ENCODE measurements at places on chromosomes 11 and 22.

DNA sequence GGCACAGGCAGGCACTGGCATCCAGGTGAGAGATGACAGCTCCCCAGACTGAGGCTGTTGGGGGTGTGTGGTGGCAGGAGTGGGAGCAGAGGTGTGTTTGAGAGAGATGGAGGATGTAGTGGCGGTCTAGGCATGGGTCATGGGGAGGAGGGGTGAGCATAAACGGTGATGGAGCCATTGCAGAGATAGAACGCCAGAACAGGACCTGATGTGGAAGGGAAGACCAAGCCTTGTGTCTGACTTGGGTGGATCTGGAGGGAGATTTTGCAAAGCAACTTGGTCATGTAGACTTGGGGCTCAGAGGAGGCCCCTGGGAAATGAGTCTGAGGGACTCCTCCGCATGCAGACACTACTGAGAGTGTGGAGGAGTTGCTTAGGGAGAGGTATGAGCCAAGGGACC, 50.0 kb upstream of the CLDN5 start:
- DNase-seq: no peak

DNA sequence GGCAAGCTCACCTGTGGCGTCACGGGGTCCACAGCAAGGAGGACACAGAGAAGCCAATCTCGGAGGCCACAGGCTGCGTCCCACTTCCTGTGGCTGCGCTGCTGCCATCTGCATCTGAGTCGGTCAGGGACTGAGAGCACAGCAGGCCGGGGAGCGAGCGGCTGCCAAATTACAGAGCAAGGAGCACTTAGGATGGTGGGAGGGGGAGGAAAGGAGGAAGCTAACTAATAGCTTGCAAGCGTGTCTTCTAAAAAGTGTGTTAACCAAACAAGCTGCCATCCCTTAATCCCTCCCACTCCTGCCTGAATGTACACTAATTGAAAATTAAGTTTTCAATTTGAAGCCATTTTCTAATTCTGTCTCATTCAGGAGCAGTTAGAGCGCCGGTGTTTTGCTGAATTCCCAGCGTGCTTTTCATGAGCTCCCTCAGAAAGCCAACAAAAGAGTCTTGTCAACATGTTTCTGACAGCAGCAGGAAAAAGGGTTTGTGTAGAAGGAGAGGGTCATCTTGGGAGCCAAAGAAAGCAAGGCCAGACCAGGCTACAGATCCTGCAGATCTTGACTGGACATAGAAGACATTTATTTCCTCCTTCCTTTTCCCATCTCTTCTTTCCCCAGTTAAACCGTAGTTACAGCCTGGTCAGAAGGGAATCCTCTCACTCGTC, 42.4 kb upstream of the API5 start:
- peak; percentile 39 for DNase-seq

DNA sequence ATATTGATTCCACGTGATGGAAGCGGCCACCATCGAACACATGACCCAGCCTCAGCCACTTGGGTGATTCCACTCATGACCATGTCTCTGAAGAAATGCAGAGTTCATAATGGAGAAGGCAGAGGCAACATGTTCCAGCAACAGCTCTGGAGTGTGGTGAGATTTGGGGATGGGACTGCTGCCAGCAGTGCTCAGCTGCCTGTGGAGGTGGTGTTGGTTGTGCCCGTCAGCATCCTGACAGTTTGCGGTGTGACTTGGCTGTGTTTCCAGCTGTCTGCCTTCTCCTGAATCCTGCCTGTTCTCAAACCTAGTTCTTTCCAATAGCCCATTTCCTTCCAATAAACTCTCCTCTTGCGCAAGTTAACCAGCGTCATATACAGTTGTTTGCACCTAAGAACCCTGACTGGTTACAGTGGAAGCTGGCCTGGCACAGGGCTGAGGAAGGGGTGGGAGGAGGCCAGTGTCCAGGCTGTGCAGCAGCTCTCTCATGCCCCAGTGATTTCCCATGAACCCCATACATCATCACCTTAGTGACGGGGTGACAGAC, 22.0 kb upstream of the OR8B8 start:
- no peak for DNase-seq

- no peak for DNase-seq
Measured at GRCh38 chr11:114260483-114260882, 35.7 kb upstream of the NNMT start.

DNA sequence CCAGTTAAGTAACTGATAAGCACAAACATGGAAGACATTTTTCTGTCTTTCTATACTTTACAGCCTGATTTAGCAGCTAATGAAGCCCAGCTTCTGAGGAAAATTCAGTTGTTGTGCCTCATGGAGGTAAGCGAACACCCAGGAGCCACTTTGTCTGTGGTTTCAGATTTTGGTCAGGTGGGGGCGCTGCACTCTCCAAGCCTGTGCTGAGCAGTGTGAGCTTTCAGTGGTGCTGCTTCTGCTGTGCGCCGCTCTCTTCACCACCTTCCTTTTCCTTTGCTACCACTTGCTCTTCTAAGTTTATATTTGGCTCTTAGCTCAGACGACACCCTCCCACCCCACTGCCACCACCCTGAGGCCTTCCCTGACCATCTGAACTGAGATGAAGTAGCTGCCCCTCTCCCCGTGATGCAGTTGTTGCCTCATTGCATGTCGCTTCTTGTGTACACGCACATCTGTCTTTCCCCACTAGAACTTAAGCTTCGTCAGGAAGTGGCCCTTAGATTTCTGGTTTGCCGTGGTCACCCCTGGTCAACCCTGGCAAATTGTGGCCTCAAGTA, 14.0 kb downstream of the PSMD13 start:
- peak; percentile 77 for DNase-seq

DNA sequence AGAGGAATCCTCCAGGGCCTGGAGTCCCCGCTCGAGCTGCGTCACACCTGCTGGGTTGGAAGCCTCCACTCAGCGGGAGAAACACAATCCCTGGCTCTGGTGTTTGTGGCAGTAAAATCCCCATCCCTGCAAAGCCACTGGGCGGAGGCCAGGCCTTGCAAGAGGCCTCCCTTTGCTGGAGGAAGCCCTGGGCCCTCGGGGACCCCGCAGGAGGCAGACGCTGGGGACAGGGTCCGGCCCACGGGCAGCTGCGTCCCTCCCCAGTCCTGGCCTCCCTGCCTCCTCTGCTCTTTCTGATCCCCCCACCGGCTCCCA, 194.7 kb downstream of the BRD1 start:
- no peak for DNase-seq

DNA sequence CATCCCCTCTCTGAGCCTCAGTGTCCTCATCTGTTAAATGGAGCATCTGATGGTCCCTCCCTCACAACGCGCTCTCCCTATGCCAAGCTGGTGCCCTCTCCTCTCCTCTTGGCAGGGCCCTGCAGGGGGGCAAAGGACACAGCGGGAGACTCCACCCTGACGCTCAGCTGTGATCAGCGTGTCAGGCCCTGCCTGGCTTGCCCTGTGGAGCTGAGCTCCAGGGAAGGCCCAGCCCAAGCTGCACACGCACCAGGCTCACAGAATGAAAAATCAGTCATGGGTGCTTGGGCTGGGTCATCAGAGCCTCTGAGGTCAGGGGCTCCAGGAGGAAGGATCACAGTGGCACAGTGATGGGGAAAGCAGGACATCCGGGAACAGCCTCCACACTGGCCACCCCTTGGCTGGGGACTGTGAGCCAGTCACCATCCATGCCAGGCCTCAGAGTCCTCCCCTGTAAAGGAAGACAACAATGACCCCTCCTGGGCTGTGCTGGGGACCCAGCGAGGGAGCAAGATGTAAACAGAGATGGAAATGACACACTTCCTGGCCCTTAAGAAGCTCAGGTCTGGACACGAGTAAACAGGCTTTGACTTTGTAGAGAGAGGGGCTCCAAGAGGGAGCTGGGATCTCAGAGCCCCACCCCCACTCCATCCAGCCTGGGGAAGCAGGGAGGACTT, 36.6 kb downstream of the RPL3 start:
- no peak for DNase-seq

DNA sequence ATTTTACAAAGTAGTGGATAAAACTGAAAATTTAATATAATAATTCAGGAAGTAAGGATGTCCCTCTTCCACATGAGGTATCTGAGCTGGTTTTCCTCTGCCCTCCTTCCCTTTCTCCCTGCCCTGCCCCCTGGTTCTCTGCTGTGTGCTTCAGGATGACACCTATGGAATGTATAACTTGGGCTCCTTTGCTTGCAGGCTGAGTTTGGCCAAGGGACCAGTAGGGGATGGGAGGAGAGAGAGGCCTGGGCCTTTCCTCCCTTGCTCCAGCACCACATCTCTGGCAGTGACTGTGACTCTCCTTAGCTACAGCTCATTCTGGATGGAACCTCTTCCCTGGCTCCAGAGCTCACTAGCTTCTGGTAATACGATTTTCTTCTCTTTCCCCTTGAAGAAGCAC, 10.1 kb downstream of the IRAG1 start:
- DNase-seq: no peak

GRCh38 chr22:45642986-45643385, 28.6 kb upstream of the ATXN10 start:
- DNase-seq: no peak

- DNase-seq: no peak
Measured at GRCh38 chr11:115741376-115742107, 237.3 kb upstream of the CADM1 start.

DNA sequence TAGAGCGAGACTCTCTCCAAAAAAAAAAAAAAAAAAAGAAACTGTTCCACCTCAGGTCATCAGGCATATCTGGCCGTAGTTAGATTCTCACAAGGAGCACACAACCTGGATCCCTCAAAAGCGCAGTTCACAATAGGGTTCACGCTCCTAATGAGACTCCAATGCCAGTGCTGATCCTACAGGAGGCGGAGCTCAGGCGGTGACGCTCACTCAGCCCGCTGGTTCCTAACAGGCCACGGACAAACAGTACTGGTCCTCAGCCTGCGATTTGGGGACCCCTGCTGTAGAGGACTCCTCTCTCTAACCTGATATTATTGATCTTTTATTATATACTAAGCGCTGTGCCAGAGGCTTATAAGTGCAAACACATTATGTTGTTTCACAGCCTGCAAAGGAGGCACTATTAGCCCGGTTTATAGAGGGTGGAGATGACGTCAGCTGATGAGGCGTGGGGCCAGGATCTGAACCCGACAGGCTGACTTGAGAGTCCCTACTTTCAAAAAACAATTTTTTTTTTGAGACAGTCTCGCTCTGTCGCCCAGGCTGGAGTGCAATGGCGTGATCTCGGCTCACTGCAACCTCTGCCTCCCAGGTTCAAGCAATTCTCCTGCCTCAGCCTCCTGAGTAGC, 4.9 kb upstream of the MAFF start:
- no peak for DNase-seq

DNA sequence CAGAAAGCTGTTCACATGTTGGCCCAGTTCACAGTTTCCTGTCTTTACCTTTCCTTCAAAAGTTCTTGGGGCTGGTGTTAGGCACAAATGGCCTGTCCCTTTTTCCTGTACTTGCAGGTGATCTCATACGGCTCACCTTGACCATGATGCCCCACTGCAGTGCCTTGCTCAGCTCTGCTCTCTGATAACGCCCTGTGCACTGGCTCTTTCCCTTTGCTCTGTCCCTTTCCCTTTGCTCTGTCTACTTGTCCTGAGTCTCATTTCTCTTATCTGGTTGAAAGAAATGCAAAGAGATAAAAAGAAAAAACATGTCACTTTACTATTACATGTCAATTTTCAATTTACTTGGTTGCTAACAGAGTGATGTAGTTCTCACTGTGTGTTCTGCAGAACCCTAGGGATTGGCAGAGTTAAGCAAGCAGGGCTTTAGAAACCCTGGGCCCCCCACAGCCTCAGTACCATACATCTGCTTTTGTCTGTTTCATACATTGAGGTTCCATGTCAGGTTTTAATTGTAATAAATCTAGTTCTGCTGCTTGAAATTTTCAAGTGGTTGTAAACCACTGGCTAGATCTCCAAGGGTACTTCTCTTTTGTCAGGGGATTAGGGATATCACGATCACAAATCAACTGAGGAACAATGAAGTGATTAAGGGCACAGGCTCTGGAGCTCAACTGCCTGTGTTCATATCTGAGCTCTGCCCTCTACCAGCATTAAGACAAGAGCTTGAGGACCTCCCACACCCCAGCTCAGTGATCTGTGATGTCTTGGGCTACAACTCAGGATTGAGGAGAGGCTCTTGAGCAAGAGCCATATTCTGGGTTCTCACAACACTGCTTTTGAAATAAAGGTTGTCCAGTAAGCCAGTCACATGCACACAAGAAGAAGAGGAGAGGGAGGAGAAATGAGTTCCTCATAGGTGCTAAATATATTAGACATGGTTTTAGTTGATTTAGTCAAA, 16.3 kb upstream of the SORL1 start:
- no peak for DNase-seq

- DNase-seq: no peak
Measured at GRCh38 chr11:121892863-121893262, 223.2 kb downstream of the BLID start.

DNA sequence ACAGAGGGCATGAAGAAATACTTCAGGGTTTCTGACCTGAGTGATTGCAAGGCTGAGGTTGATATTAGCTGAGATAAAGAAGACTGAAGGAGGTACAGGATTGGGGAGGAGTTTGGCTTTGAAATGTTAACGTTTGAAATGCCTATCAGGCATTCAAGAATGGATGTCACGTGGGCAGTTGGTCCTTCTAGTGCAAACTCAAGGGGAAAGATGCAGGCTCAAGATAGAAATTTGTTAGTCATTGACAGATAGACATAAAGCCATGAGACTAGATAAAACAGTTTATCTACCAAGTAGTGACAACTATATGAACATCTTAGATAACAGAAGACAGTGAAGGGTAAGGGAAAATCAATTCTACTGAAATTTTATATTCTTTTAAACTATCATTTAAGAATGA, 23.1 kb downstream of the TTC17 start:
- DNase-seq: no peak

GRCh38 chr11:70071996-70072395, 6.1 kb upstream of the ANO1 start:
- no peak for DNase-seq

GRCh38 chr11:35343033-35343598, 76.2 kb downstream of the SLC1A2 start:
- DNase-seq: no peak

All from eye (tissue), 1 donor.